ENCODE measurements at places on chromosomes 7 and 10. TPM values are rescaled to one million over a fixed set of nuclear protein-coding genes. Genes with fewer than 3 reads are reported as not detected.

The NEUROG3 gene
- total RNA-seq, result not detected

The SEMA4G gene
- 0.79 TPM for total RNA-seq

The TMEM270 gene
- total RNA-seq, result not detected

The THSD7A gene
- under 0.01 TPM for total RNA-seq

The TMEM26 gene
- total RNA-seq, result under 0.01 TPM

The ITGB8 gene
- 1.6 TPM for total RNA-seq

The FBXL13 gene
- total RNA-seq, result 3.9 TPM

The POLR3A gene
- 14.1 TPM for total RNA-seq

The OIT3 gene
- under 0.01 TPM for total RNA-seq

The RADIL gene
- not detected for total RNA-seq

The PLPP4 gene
- total RNA-seq, result not detected

The HHEX gene
- total RNA-seq, result not detected

The CNNM1 gene
- total RNA-seq, result under 0.01 TPM

The SGPL1 gene
- total RNA-seq, result 39.7 TPM

The CHST12 gene
- total RNA-seq, result 3.5 TPM

The ACHE gene
- 1.5 TPM for total RNA-seq

The ABCC2 gene
- 3.9 TPM for total RNA-seq

The CALHM1 gene
- total RNA-seq, result not detected

The GARIN1A gene
- total RNA-seq, result 1.2 TPM

The ACBD7 gene
- total RNA-seq, result 0.98 TPM

The MYL7 gene
- 3.6 TPM for total RNA-seq

The STAG3 gene
- total RNA-seq, result 1.2 TPM

The CHAT gene
- total RNA-seq, result 2.0 TPM

The CHST3 gene
- 16.1 TPM for total RNA-seq

The KLLN gene
- 0.65 TPM for total RNA-seq

The MNX1 gene
- not detected for total RNA-seq

The ASB10 gene
- total RNA-seq, result not detected

The NUP42 gene
- 18.9 TPM for total RNA-seq

The NUTM2E gene
- 0.11 TPM for total RNA-seq
